ENCODE measurements at places on chromosomes 13 and 19.

GRCh38 chr13:24097064-24097463 is 63.5 kb upstream of the SPATA13 start:
- DNase-seq, result no peak

GRCh38 chr19:56314018-56314380 is 640 bp downstream of the ZSCAN5A start:
- no peak for DNase-seq

GRCh38 chr13:93325303-93326233 is 99.0 kb downstream of the GPC6 start:
- no peak for DNase-seq

DNA sequence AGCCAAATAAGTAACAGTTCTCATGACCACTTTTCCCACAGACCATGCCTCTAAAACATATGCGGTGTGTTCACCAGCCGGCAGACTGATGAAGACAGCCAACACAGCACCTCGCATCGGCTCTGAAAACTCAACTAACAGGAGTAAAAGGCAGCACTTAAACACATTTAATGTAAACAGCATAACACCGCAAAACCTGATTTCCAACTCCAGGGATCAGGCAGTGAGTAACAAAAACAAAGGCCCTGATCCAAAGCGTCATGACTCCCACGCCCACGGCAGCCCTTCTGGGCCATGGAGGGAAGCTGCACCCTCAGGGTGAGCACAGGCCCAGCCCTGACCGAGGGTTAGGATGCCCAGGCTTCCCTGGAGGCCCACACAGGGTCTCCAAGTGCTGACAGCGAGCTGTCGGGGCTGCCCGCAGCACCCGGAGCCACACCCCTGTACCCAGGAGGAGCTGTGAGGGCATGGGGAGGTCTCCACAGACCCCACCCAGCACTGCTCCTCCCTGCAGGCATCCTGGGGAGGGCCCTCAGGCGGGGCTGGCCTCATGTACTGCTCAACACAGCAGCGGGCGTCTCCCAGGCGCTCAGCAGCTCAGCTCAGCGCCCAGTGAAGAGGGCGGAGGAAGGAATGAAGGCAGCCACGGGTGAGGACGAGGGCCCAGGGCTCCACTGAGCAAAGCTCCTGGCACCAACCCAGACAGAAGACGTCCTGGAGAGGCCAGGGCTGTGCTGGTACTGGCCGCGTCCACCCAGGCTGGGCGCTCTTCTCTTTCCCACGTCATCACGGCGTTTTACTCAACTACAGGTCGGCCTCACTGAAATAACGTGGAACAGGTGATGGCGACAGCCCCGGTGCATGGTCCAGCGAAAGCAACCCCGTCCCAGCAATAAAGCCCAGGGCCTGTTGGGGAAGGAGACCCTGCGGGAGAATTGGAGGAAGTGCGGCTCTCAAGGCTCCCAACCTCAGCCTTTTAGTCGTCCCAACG is 53.7 kb downstream of the RASA3 start:
- DNase-seq, result no peak

- peak; percentile 35 for DNase-seq
Measured at GRCh38 chr19:31448221-31448657, 99.0 kb upstream of the TSHZ3 start.

- no peak for DNase-seq
Measured at GRCh38 chr19:33811736-33812387, 15.2 kb downstream of the KCTD15 start.

GRCh38 chr19:1567116-1567847 is 843 bp downstream of the MEX3D start:
- DNase-seq, result no peak

DNA sequence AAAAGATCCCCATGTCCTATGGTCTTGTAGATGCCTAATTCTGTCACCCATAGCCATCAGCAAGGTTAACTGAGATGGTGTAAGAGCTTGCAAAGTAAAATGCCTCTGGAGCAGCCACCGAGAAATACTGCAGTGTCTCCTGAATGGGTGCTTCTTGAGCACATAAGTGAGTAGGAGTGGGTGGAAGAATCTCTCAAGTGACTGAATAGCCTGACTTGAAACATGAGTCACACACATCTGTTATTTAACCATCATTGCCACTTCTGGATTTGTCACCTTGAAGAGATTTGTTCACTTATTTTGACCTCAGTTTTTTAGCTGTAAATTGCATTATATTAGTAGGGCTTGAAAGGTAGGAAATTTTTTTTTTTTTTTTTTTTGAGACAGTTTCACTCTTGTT is 2.3 kb downstream of the ZNF714 start:
- DNase-seq, result no peak

DNA sequence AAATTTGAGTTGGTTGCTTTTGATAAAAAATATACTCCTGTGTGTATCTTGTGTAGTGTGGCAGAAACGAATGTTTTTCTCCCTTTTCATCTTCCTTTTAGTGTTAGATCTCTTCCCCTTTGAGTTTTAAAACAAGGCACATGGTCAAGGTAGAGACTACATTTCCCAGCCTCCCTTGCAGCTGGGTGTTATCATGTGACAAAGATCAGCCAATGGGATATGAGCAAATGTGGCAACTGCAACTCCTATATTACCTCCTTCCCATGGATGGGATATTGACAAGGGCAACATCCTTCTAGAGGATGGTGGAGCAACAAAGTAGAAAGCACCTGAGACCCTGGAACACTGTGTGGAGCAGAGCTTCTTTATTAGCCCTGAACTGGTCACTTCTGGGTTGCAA is 42.4 kb downstream of the ADGRE3 start:
- DNase-seq, result no peak

GRCh38 chr13:113047587-113047986 is 58.0 kb upstream of the F7 start:
- no peak for DNase-seq

- no peak for DNase-seq
Measured at GRCh38 chr13:25171517-25172302, at the start of gene AMER2. Gene AMER2 (minus strand): TSS chr13:25172288. CDS start chr13:25171619, 669 bp downstream.

DNA sequence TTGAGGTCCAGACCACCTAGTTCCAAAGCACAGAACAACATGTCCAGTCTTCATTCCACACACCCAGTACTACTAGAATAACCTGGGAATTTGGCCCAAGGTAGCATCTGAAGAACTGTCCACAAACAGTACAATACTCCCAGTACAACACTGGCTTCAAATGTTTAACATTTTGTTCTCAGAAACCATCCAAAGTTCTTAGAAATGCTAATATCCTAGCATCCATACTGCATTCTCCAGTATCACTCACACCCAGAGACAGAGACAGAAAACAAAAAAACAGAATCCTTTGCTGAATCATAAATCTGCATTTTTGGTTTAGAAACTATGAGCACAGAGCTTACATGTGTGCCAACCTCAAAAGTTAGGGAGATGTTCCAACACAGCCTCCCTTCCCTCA is 490.8 kb downstream of the FOXO1 start:
- DNase-seq, result no peak

Data from fibroblast of skin of left biceps (primary cell).